ENCODE measurements at places on chromosomes 6 and 20. TPM values are rescaled to one million over a fixed set of nuclear protein-coding genes. Genes with fewer than 3 reads are reported as not detected.

TINAG gene
- not detected for total RNA-seq

PRIM2 gene
- total RNA-seq: not detected

GRCh38 chr6:18415207-18415606, 28.1 kb downstream of the RNF144B start:
- no peak for DNase-seq
- H3K36me3 ChIP-seq: no peaks in the 10 kb centered on the region
- H3K4me3 ChIP-seq: no peak overlapping the region
- peak overlapping the region; percentile 3 for H3K27ac ChIP-seq

MUC22 gene
- not detected for total RNA-seq

GRCh38 chr20:24987873-24988835, 4.4 kb downstream of the APMAP start:
- H3K27me3 ChIP-seq: no peaks in the 10 kb centered on the region
- H3K27ac ChIP-seq: no peak overlapping the region
- peaks cover 7% of the 10 kb centered on the region for H3K36me3 ChIP-seq
- H3K4me3 ChIP-seq: no peak overlapping the region

GRCh38 chr6:91042656-91043055, 455.8 kb upstream of the MAP3K7 start:
- no peaks in the 10 kb centered on the region for H3K4me1 ChIP-seq
- no peak overlapping the region for H3K27ac ChIP-seq
- H3K4me3 ChIP-seq: no peak overlapping the region
- H3K27me3 ChIP-seq: no peaks in the 10 kb centered on the region
- no peaks in the 10 kb centered on the region for H3K36me3 ChIP-seq
- DNase-seq: no peak

GRCh38 chr6:42041481-42042053, 8.8 kb upstream of the TAF8 start:
- peaks cover 8% of the 10 kb centered on the region for H3K36me3 ChIP-seq
- peak overlapping the region; percentile 55 for H3K27ac ChIP-seq
- no peak for DNase-seq
- no peak overlapping the region for H3K4me3 ChIP-seq

DNA sequence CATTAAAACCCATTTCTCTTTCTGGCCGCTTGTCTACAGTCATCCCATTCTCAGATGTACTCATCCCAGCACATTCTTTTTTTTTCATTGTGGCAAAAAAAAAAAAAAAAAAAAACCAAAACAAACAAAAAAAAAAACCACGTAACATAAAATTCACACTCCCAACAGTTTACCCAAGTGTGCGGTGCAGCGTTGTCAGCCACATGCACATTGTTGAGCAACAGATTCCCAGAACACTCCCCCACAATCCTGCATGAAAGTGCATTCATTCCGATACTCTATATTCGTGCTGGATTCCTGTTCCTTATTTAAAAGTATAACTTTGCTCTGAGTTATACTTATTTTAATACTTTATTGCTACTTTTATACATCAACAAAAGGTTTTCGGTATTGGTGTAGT, 96.0 kb downstream of the SASH1 start:
- DNase-seq: no peak
- no peak overlapping the region for H3K27ac ChIP-seq
- peaks cover 17% of the 10 kb centered on the region for H3K4me1 ChIP-seq

GRCh38 chr6:5305968-5306626, 44.8 kb downstream of the FARS2 start:
- no peak overlapping the region for H3K27ac ChIP-seq
- no peak overlapping the region for H3K4me3 ChIP-seq
- no peaks in the 10 kb centered on the region for H3K36me3 ChIP-seq

- no peaks in the 10 kb centered on the region for H3K36me3 ChIP-seq
- H3K27me3 ChIP-seq: peaks cover 100% of the 10 kb centered on the region
- no peaks in the 10 kb centered on the region for H3K4me1 ChIP-seq
- no peak for DNase-seq
These were observed 1.9 kb upstream of the MYT1 start for GRCh38 chr20:64162239-64162910.

DNA sequence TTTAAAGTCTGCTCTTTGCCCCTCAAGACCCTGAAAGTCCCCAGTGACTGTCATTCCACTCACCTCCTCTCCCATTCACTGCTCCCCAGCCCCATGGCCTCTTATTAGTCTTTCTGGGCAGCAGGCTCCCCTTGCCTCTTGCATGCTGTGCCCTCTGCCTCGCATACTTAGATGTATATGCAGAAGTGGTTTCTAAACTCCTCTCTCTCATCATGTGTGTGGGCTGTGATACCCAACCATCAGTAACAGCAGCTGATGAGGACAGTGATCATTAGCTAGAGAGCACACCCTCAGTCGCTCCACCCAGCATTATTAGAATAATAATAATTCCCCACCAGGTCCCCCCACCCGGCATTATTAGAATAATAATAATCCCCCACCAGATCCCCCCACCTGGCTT, 14.5 kb downstream of the PKIG start:
- no peaks in the 10 kb centered on the region for H3K27me3 ChIP-seq
- no peak overlapping the region for H3K4me3 ChIP-seq
- peaks cover 7% of the 10 kb centered on the region for H3K36me3 ChIP-seq
- DNase-seq: no peak
- peak overlapping the region; percentile 89 for H3K27ac ChIP-seq

DNA sequence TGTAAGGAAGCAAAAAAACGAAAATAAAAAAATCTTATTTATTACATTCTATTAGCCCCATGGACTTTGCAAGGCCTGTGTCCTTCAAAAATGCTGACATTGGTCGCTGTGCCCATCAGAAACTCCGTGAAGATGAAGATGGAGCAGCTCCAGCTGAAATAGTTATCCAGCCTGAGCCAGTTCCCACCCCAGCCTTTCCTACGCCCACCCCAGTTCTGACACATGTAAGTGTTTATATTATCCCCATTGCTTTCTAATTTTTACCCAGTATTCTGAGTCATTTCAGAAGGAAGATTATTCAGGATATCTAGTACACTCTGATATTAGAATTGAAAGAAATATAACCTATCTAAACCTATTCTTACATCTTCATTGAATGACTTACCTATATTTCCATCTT, 217.7 kb downstream of the ARHGAP18 start:
- no peak overlapping the region for H3K4me3 ChIP-seq
- peaks cover 25% of the 10 kb centered on the region for H3K36me3 ChIP-seq
- H3K27ac ChIP-seq: peak overlapping the region; percentile 87
- DNase-seq: no peak

All from stomach (tissue), 19 donors.